ENCODE measurements at places on chromosomes 7 and 10.
A peak's percentile ranks its signal among the peaks of the same experiment; 100 is the strongest.

DNA sequence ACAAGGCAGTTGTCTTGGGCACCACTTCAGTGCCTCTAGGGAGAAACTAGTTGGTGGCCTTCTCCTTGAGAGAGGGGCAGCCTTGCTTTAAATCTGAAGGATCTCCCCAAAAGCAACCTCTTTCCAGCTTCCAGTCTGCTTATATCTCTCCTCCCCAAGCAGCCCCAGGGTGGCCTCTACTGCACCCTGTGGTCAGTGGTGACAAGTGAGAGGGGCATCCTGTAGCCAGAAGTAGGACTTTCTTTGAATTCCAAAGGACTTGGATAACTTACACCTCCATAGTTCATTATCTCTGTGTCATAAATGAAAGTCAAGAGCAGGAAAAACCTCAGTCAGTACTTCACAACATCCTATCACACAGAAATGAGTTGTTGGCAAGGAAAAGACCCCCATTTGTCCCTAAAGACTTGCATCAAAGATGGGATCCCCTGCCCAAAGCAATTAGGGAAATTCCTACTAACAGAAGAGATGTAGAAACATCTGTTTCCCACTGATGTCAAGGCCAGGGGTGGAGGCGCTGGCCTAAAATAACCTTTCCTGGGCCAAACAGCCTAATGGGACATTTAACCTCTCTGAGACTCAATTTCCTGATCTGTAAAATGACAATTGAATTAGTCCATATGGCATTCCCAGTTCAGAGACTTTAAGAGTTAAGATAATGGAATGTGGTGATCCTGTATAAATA, 44.0 kb upstream of the ANKRD1 start:
- no peak for DNase-seq

GRCh38 chr10:56537984-56538383, 176.9 kb upstream of the ZWINT start:
- no peak for DNase-seq

DNA sequence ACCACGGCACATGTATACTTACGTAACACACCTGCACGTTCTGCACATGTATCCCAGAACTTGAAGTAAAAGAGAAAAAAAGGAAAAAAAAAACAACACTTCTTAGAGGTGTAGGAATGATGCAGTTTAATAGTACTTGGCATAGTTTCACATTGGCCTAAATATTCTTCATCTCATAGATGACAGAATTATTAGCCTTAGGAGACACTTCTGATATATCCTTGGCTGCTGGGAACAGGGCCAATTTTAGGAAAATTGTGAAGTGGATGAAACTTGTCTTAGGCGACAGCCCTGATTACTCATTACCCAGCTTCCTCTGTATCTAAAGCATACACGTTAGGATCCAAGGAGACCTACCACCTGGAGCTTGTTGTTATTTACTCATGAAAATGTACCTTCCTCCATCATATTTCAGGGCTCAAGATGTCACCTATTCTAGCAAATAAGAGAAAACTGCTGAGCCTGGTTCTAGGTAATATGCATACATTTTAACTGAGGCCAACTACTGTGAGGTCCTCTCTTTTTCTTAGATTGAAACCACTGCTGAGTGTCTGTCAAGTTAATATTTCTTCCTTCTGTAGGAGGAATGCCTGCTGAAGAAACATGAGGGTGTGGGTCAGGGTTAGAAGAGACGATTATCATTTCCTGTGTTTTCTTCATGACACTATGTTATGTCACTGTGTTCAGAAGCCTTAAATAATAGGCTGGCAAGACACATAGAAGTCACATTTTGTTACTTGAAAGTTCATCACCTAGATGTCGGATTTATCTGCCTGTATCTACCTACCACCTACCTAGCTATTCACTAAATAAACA, 44.3 kb downstream of the CPED1 start:
- no peak for DNase-seq

- no peak for DNase-seq
Observed at GRCh38 chr10:52232561-52233350, 81.3 kb upstream of the DKK1 start.

- DNase-seq = peak; percentile 92
Observed at GRCh38 chr7:73842067-73842976, at the start of gene METTL27. Gene METTL27, minus strand, starts transcription at chr7:73842516. Its CDS starts 376 bp downstream, at chr7:73842140.

DNA sequence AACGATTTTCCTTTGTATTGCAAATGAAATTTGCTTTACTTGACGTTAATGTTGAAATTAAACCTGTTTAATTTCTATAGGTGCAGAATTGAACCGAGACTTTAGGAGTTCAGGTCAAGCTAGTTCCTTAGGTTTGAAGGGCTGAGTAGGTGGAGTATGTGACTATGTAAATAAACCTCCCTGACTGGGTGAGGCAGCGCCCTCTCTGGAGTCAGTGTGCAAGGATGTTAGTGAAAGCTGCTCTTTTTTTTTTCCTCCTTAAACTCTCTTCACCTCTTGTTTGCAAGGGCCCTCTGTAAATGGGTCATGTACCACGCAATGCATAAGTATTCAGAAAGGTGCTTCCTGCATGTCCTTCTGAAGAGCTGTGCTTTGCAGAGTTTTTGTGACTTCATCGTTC, 33.8 kb downstream of the GALNT17 start:
- no peak for DNase-seq

GRCh38 chr10:67107670-67108069, 181.8 kb downstream of the LRRTM3 start:
- no peak for DNase-seq

GRCh38 chr10:121819049-121819448, 108.8 kb downstream of the ATE1 start:
- no peak for DNase-seq

DNA sequence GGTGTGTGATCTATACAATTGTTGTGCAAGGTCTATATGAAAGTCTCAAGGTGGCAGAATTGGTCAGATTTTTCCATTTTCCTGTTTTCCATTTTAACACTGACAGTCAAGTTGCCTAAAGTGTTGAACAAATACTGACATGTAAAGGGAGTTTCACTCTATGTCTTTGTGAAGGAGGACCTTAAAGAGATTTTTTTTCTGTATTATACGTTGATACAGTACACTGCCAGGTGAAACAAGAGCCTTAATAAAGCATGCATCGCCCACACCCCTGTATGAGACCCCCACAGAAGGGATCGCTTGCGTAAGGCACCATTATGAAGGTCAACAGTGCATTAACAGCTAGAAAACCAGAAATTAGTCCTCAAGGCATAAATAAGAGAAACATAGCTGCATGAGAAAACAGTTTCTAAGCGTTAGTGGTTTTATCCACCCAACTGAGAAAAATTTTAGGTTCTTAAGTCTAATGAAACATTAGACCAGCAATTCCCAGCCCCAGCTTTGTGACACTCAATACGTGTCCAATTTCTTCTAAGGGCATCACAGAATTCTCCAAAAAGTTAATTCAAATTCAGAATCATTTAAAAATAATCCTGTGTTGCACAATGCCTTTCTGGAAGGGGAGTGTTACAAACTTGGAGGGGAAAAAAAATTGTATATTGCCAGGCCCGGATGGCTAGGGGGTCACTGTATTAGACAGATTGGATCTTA, 6.9 kb downstream of the KLF6 start:
- DNase-seq = no peak

DNA sequence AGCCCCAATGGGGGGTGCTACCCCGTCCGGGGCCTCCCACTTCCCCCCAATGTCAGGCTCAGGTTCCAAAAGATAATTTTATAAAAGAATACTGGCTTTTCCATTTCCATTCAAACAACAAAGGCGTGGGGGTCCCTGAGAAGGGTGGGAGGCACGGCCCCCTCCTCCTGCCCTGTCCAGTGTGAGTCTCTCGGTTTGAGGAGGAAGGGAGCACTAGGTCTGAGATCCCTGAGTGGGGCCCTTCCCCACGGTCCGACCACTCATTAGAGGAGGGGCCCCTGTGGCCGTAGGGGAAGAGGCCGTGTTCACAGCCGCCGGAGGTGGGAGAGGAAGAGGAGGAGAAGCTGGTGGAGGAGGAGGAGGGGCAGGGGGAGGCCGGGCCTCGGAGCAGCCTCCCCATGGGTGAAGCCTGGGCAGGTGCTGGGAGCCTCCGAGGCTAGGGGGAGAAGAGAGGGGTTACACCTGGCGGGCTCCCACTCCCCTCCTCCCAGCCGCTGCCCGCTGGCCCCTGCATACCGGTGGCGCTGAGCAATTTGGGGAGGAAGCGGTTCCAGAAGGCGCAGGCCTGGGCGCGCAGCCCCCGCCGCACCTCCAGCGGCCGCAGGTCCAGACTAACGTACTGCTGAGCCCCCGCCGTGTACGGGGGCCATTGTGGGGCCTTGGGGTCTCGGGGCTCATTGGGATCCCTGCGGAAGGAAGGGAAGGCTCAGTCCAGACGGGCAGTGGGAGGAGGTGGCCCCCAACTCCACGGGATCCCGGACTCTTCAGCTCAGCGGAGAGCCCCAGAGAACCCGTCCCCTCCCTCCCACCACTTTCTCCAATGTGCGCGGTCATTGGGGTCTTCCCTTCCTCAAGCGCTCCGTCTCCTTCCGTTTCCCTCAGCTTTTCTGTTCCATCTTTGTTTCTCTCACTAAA, 1.4 kb upstream of the UFSP1 start:
- DNase-seq = no peak

- peak; percentile 39 for DNase-seq
Observed at GRCh38 chr7:30660331-30661255, 21.7 kb downstream of the CRHR2 start.

DNA sequence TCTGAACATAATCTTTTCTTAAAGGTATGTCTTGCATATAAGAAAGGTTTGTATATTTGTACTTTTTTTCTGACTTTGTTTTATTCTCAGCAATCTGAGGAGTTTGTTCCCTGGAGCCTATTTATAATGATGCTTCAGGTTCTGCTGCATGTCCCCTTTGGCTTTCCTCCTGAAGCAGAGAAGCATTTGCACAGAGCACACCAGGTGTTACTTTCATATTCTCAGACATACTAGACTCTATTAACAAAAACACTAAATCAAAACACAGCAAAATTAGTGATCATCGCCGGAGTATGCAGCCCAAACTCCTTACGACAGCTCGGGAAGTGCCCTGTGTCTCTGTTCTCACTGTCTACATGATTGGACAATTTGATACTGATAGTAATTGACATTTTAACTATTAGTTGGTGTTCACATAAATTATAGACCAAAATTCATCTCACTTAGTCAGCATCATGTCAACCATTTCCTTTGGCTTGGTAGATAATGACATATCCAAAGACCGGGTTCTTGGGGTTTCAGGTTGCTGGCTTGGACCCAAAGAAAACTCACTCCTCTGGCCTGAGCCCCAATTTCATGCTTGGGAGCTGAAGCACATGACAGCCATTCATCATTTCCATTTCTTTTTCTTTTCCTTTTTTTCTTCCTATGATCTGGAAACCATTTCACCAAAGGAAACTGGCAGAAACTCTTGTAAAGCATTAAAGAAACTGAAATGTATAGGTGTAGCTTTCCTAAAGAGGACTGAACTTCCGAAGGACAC, 400.1 kb upstream of the NRP1 start:
- no peak for DNase-seq

DNA sequence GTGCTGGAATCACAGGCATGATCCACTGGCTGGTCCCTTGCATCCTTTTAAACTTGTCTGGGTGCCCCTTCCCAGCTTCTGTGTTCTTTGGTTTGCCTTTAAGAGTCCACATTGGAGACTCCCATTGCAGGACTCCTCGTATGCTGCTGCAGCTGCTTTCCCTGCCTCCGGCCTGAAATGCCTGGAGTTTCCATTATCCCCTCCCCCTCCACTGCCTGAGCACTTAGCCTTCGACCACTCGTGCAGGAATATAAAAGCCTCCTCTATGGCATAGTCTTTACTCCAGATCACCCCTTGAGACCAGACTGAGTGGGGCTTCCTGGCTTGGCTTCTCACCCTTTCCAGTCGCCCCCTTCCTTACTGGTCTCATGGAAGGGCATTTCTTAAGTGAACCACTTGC, 80.2 kb downstream of the RHOBTB1 start:
- no peak for DNase-seq

DNA sequence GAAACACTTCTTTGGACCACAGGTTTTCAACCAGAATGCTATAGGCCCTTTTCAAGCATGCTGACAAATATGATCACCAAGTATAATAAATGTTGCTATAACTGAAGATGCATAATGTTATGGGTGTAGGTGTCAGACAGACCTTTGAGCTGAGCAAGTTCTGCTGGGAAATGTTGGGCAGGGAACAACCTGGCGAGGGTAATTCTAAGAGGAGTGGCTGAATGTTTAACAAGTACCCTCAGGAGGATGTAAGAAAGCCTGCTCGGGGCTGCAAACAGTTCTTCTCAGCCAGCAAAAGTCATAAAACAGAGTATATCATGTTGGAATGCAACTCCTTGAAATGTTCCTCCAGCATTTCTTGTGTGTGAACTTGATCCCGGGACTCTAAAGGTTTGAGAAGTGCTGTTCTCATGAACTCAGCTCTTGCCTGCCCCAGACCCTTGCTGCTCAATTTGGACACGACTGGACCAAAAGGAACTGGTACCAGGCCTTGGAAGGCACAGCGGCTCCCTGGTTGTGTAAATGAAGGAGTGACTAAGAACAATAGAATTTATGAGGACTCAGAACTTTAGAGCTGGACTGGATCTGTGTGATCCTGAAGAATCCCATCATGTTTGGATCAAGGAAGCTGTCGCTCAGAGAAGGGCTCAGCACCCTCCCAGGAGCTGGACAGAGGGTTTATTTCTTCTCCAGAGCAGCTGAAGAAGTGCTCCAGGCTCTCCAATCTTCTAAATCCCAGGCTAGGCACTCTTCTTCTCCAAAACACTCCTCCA, 143.2 kb upstream of the ANK3 start:
- DNase-seq = no peak

DNA sequence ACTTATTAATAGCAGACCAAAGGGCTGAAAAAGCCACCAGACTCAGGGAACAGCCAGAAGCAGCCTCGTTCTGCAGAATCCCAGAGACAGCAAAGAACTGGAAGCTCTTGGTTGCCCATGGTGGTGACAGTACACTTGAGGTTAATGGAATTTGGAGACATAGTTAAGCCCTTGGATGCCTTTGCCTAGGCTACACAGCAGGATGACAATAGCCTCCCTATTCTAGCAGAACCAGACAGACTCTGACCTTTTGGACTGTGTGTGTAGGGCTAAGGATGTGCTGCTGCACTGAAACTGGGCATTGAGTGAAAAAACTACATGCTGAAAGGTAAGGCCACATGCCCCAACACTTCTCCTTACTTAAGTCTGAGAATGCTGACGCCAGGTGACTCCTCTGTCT, 22.7 kb downstream of the OTUD1 start:
- no peak for DNase-seq
